ENCODE measurements at places on chromosomes 3 and 15.

GRCh38 chr3:86937306-86937791 lies 53.6 kb downstream of the VGLL3 start:
- DNase-seq: no peak

- DNase-seq: no peak
Observed at GRCh38 chr15:42284551-42284950, 11.3 kb upstream of the TMEM87A start.

- DNase-seq: no peak
Observed at GRCh38 chr15:100030586-100031229, 297.5 kb upstream of the LYSMD4 start.

DNA sequence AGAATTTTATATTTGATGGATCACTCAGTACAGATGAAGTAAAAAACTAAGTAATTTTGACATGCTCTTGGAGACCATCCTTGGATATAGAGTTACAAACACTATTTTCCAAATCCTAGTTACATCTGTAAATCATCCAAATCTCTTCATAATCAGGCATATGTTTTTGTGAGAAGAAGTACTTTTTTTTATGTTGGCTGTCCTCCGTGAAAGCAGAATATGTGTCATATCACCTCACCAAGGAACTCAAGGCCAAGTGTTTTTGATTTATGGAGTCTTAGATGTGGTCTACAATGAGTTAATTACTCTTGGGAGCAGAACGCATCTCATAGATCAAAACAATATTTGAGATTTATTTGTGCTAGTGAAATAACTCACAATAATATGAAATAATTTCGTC lies 416.5 kb upstream of the TGFBR2 start:
- no peak for DNase-seq

GRCh38 chr3:151796105-151796680 lies 17.7 kb upstream of the AADAC start:
- DNase-seq: no peak

DNA sequence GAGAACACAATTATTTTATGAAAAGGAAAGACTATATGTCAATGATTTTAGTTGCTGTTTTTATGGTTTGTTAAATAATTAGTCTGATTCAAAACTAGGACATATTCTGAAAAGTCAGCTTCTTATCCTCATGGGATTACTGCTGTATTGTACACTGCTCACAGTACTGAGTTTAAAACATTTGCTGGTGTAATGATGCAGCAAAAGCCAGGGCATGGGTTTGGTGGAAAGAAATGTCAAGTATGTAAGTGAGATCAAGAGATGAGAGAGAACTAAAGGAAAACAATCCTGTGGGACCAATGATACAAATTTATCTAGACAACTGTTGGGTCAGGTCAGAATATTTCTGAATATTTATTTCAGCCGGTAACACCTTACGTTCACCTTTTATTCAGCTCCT lies 210.1 kb upstream of the ARHGEF26 start:
- DNase-seq: no peak

- no peak for DNase-seq
Observed at GRCh38 chr3:50290161-50290641, 2.0 kb downstream of the IFRD2 start.

- DNase-seq: no peak
Observed at GRCh38 chr3:71035886-71036285, 547.6 kb downstream of the FOXP1 start.

DNA sequence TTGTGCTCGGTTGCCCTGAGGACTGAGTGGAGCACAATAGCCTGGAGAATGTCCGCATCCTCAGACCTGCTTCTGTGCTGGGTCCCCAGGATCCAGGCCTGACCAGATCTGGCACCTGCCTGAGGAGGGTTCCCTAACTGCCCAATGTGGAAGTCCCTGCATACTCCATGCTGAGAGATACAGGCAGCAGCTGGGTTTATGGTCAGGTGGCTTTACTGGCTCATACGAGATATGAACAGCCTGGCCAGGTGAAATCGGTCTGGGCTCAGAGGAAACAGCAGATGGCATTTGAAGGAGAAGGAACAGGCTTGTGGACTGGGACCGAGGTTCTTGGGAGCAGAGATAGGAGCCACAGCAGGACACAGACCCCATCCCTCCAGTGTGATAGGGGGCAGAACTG lies 18.2 kb upstream of the KIF23 start:
- DNase-seq: no peak

- DNase-seq: peak; percentile 67
Observed at GRCh38 chr3:126442094-126442855, 33.4 kb downstream of the ZXDC start.

DNA sequence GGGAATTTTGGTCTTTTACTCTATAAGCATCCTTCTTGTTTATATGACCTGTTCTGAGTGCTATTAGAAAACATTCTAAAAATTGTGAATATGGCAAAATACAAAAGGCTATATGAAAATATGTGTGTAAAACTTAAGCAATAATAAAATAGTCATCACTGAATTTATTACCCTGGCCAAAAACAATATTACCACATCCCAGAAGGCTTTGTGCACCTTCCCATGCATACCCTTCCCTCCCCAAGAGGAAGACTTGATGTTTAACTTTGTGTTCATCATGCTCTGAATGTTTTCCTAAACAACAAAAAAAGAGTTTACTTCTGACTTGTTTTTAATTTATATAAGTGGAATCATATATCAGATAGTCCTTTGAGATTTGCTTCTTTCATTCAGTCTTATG lies 155.1 kb upstream of the TNIK start:
- DNase-seq: no peak

Measured in brain (organoid and tissue), 16 donors.